ENCODE measurements at places on chromosomes 6 and 20.
A peak's percentile ranks its signal among the peaks of the same experiment; 100 is the strongest.

GRCh38 chr6:110645685-110646418 is 169.4 kb downstream of the CDK19 start:
- H3K27ac ChIP-seq = no peak overlapping the region
- peaks cover 7% of the 10 kb centered on the region for H3K36me3 ChIP-seq
- H3K27me3 ChIP-seq = peaks cover 3% of the 10 kb centered on the region
- no peak for DNase-seq
- H3K4me1 ChIP-seq = peaks cover 5% of the 10 kb centered on the region
- H3K4me3 ChIP-seq = no peak overlapping the region

- peaks cover 4% of the 10 kb centered on the region for H3K27me3 ChIP-seq
- peak overlapping the region; percentile 15 for H3K27ac ChIP-seq
- no peak overlapping the region for H3K4me3 ChIP-seq
Observed at GRCh38 chr6:36063318-36064060, 35.9 kb downstream of the MAPK14 start.

GRCh38 chr6:132198896-132199295 is 202.4 kb downstream of the MOXD1 start:
- H3K27ac ChIP-seq = no peak overlapping the region
- peaks cover 2% of the 10 kb centered on the region for H3K27me3 ChIP-seq
- no peaks in the 10 kb centered on the region for H3K4me1 ChIP-seq
- H3K4me3 ChIP-seq = no peak overlapping the region

- no peak overlapping the region for H3K4me3 ChIP-seq
- H3K27ac ChIP-seq = no peak overlapping the region
- peaks cover 24% of the 10 kb centered on the region for H3K4me1 ChIP-seq
- H3K27me3 ChIP-seq = no peaks in the 10 kb centered on the region
- H3K36me3 ChIP-seq = no peaks in the 10 kb centered on the region
Observed at GRCh38 chr20:58571356-58571692, 56.1 kb upstream of the APCDD1L start.

DNA sequence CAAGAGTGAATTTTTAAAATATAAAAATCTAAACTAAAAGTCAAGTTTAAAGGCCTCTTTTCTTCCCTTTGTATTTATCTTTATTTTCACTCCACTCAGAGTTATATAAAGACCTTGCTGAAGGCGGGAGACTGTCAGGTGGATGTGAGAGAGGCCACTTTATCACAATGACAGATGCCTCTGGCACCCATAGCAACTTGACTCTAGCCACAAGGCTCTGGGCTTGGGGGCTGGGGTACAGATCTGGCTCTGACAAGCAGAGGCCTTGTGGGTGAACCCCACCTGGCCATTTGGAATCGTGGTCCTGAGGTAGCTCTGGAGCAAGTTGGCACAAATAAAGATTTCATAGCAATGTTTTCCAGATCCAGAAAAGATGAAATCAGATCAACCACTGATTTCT is 417.2 kb downstream of the RFPL4B start:
- H3K27me3 ChIP-seq = no peaks in the 10 kb centered on the region
- peaks cover 7% of the 10 kb centered on the region for H3K36me3 ChIP-seq
- H3K4me3 ChIP-seq = no peak overlapping the region
- DNase-seq = no peak
- no peaks in the 10 kb centered on the region for H3K4me1 ChIP-seq

DNA sequence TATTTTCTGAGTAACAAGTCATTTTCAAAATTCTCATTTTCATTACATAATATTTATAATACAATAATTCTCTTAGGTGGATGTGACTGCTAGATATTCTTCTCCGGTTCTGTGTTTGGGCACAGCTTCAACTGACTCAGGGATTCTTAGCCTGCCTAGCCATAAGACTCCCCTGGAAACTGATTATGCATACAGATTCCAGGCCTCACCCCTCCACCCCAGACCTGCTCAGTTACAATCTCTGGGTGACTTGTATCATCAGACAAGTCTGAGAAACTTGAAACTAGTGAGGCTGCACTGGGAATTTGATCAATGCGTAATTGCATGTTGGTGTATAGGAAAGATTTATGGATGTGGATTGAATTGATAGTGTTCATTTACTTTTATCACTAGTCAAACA is 25.4 kb downstream of the FLRT3 start:
- no peak overlapping the region for H3K27ac ChIP-seq
- no peak overlapping the region for H3K4me3 ChIP-seq
- no peaks in the 10 kb centered on the region for H3K4me1 ChIP-seq
- no peaks in the 10 kb centered on the region for H3K36me3 ChIP-seq

- no peaks in the 10 kb centered on the region for H3K4me1 ChIP-seq
- peak; percentile 51 for DNase-seq
- H3K36me3 ChIP-seq = peaks cover 9% of the 10 kb centered on the region
- no peak overlapping the region for H3K27ac ChIP-seq
- H3K27me3 ChIP-seq = peaks cover 2% of the 10 kb centered on the region
- H3K4me3 ChIP-seq = no peak overlapping the region
Observed at GRCh38 chr6:7615611-7616383, 25.8 kb downstream of the SNRNP48 start.

Data from endothelial cell (in vitro differentiated cells).